ENCODE measurements at places on chromosomes 11 and 22. TPM values are rescaled to one million over a fixed set of nuclear protein-coding genes. Genes with fewer than 3 reads are reported as not detected.

Gene FERMT3
- total RNA-seq: not detected

Gene MYRF
- 10.2 TPM for total RNA-seq

Gene KRTAP5-1
- total RNA-seq: not detected

Gene DEPDC7
- total RNA-seq: 33.3 TPM

Gene KREMEN1
- 10.2 TPM for total RNA-seq

Gene ZNRF3
- 17.6 TPM for total RNA-seq

Gene TREH
- 0.86 TPM for total RNA-seq

Gene CSNK2A3
- 5.4 TPM for total RNA-seq

All from HepG2 (cell line).